ENCODE measurements at places on chromosomes 2 and 18.

- no peak for DNase-seq
Measured at GRCh38 chr2:203909261-203909967, 27.1 kb upstream of the ICOS start.

- DNase-seq = no peak
Measured at GRCh38 chr2:98867539-98868309, 68.3 kb downstream of the CRACDL start.

GRCh38 chr2:66575625-66576310 lies 140.8 kb downstream of the MEIS1 start:
- no peak for DNase-seq

GRCh38 chr2:84870306-84870705 lies 10.6 kb downstream of the TRABD2A start:
- no peak for DNase-seq

GRCh38 chr2:152492911-152493310 lies 157.9 kb downstream of the FMNL2 start:
- DNase-seq = no peak

GRCh38 chr18:27007880-27008279 lies 142.4 kb upstream of the AQP4 start:
- DNase-seq = no peak

GRCh38 chr2:174603280-174603679 lies 5.7 kb upstream of the WIPF1 start:
- peak; percentile 24 for DNase-seq

DNA sequence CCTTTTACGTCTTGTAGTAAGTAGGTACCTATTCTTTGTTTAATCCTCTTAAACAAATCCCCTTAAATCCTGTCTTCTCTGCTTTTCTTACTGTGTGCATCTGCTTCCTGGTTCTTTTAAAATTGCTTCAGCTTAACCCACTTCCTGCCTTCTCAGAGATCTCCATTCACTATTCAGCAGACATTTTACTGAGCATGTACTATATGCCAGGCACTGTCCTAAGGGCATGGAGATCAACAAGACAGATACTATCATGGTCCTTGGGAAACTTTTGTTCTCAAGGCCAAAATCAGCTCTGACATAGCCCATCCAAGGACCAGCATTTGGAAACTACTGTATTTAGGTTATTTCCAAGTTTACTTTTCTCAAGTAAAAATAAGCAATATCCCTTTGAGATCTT lies 227.5 kb downstream of the TPGS2 start:
- no peak for DNase-seq

GRCh38 chr2:137838255-137839092 lies 125.8 kb upstream of the HNMT start:
- no peak for DNase-seq

GRCh38 chr2:101038455-101039255 lies 36.6 kb downstream of the RPL31 start:
- no peak for DNase-seq

GRCh38 chr18:49786019-49786720 lies 27.2 kb downstream of the ACAA2 start:
- no peak for DNase-seq

- DNase-seq = no peak
Measured at GRCh38 chr2:233764264-233764663, 4.2 kb downstream of the UGT1A1 start.

GRCh38 chr2:32376756-32377155 lies 19.9 kb downstream of the BIRC6 start:
- no peak for DNase-seq

- no peak for DNase-seq
Measured at GRCh38 chr2:212532087-212532486, 6.5 kb downstream of the ERBB4 start.

DNA sequence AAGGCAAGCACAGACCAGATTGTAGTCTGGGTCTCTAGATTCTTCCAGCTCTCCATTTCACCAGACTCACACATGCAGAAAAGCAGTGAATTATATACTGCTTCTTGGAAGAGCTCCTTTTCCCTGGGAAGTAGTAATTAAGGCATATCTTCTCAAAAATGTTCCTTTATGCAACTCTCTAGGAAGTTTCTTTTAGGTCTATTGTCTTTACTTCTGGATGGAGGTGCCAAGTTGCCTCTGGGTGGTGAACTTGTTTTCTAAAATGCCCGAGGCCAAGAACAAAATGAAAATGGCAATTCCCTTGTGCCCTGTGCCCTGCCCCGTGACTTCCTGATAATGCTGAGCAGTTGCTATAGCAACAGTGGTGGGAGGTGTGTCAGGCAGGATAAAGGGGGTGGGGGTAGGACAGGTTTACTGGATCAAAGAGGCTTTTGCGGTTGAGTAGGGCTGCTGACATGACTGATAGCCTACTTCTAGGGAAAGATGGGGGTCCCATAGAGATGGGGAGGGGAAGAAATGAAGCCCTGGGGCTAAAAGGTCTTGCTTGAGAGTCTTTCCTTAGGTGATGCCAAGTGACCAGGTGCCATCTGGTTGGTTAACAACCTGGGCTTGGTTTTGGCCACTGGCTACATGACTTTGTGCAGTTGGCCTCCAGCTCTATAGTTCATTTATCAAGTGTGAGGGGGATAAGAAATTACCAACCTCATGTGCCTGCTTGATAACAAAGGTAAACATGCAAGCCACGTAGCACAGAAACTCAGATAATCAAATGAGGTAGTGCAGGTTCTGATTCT lies 11.8 kb downstream of the IGFBP2 start:
- DNase-seq = peak; percentile 23

GRCh38 chr2:62382122-62382521 lies 123.9 kb downstream of the TMEM17 start:
- no peak for DNase-seq

DNA sequence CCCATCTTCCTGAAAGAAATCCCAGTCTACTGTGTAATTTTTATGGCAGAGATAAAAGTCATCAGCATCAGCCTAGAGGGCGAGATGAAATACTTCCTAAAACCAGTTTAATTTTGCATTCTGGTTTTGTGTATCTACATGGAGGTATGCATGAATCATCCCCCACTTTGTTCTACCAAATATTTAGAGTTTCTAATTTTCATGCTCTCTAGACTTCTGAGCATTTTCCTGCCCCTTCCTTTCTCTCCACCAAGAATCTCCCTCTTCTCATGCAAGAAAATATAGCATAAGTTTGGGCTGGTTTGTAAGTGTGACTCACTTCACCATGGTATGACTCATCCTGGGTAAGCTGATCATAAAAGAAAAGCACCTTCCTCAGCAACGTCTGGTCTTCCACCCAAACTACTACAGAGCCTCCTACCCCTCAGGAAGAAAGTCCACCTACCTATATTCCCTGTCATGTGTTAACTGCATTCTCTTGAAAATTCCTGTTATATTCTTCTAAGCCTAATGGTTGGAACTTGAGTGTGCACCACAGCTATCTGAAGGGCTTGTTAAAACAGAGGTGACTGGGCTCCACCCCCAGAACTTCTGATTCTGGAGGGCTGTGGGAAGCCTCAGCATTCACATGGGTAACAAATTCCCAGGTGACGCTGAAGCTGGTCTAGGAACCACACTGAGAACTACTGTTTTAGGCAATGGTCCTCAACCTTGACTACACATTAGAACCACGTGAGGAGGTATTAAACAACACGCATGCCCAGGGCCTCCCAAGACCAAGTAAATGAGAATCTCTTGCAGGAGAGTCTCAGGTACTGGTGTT lies 37.4 kb upstream of the RAPGEF4 start:
- no peak for DNase-seq

- no peak for DNase-seq
Measured at GRCh38 chr2:234483568-234484251, 13.2 kb downstream of the ARL4C start.

GRCh38 chr2:48200620-48201293 lies 294.5 kb upstream of the FBXO11 start:
- DNase-seq = no peak

DNA sequence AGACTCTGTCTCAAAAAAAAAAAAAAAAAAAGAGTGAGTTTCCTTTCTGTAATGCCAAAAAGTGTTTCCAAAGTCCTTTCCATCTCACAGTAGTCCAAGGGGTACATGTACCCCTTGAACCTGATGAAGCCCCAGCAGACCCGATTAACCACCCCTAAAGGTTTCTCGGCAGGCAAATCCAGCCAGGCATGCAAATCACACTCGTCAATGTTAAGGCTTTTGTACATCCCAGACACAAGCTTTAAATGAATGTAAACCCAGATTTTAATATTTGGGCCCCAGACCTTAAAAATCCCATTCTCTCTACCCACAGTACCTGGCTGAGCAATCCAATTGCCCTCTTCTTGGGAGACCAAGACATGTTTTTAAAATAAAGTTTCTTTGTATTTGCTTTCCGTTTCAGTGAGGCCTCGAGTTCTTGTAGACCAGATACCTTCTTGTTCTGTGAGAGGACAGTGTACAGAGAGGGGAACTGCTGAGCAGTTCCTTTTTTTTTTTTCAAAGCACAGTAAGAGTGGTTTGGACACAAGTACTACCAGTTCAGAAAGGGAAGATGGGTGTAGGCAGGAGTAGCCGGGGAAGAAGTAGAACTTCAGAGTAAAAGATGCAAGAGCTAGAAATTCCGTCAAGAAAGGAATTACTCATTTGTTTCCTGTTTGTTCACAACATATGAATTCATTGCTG lies at the start of gene NLRC4:
NLRC4 (minus strand) TSS at position 465 of the 684 bp plus-strand sequence. CDS start 8,111 bp downstream, outside the sequence.
- no peak for DNase-seq

DNA sequence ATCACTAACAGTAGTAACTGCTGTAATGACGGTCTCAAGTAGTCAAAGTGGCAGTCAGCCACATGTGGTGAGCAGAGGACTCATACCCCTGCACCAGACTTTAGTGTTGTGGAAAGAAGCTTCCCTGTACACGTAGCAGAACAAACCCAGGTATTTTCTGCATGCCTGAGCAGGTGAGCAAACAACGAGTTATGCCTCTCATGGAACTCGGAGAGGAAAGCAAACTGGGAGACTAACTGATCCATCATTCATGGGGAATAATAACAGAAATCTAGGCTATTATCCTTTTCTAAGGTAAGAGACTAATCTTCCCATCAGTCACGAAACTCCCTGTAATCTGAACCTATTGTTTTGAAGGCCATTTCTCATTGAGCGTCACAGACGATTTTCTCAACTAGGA lies 1495.2 kb upstream of the NXPH2 start:
- DNase-seq = no peak

DNA sequence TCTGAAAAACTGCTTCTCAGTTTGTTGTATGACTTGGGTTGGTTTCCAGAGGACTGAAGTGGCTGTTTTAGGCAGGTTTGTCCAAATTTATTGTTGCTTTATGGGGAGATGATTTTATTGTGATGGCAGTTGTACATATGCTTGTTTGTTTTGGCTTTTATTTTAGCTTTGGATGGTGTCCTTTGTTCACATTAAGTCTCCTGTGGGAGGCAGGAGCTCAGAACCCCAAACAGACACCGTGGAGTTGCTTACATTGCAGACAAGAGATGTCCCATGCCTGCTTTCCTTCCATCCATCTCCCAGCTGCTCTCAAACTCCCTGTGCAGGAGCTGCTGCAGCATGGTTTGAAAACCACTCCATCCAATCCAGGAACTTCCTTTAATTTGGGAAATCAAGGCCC lies 414.7 kb downstream of the LPIN1 start:
- no peak for DNase-seq

DNA sequence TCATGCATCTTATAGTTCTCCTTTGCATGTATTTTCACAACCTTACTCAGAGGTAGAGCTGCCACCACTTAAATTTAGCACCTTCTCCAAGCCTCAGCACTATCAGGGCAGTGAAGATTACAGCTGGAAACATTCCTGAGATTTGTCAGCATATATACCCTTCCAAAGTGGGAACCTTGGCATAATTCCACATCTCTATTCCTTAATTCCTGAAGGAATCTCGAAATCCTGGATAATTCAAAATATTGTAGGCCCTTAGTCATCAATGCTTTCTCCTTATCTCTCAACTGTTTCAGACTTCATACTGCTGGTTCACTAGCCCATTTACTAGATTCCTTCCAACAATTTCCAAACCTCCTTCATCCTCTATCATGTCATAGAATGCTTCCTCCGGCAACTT lies 87.4 kb downstream of the ITSN2 start:
- DNase-seq = no peak

DNA sequence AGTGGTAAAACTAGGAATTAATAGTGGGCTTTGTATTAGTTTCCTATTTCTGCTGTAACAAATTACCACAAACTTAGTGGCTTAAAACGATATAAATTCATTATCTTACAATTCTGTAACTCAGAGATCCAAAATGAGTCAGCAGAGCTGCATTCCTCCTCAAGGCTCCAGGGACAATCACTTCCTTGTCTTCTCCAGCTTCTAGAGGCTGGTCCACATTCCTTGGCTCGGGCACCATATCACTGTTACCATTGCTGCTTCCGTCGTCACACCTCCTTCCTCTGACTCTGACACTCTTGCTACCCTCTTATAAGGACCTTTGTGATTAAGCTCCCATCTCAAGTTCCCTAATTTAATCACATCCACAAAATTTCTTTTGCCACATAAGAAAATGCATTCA lies 567.8 kb upstream of the KLHL29 start:
- no peak for DNase-seq

DNA sequence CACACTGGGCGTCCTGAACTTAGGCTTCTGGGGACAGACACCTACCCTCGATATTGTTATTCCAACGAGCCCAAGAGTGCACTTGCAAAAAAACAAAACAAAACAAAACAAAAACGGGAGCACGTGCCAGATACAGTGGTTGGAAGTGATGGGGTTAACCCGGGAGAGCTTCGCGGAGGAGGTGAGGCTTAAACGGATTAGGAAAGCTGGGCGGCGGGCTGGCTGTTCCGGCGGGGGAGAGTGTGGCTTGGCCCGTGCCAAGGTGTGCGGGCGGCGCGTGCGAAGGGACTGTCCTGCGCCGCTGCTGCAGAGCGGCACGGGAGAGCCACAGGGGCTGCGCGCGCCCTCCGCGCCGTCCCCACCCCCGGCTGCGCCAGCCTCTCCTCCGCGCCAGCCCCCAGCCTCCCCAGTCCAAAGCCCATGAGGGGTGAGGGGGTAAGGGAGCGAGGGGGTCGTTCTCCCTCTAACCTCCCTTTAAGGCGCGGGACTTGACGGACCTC lies 1.5 kb upstream of the SLC30A3 start:
- DNase-seq = no peak

DNA sequence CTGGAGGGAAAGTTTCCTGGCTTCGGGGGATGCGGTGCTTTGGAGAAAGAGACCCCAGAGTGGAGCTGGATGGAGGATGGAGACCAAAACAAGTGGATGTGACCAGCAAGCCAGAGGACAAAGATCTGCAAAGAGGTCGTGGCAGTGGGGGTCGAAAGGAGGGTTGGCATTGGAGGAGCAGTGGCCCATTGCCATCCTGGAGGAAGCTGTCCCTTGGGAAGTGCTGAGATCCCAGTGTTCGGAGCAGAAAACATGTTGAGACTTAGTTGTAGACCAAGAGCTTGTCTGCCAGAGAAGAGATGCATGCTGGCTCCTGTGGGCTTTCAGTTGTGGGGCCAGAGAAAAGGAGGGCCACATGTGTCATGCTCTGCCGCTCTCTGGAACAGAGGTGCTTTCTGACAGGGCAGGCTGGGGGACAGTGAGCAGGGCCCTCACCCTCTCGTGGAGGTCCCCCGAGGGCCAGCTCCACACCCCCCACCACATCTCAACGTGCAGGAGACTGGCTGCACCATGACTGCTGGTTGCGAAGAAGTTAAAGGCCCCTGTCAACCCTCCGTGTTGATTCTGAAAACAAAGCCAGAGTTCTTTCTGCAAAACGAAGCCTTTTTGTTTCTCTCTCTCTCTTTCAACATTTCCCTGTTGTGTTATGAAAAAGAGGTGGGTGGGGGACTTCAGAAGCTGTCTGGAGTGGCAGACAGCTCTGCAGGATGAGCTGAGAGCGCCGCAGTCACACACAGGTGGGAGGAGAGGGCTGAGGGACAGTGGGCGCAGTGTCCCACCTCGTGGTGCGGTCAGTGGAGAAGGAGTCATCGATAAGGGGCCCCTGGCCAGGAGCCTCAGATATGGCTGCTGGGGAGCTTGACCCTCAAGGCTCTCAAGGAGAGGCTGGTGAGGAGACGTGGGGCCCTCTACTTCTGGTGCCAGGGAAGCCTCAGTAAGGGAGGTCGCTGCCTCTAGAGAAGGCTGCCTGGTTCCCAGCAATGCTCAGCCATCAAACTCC lies 77.6 kb upstream of the BCL2L11 start:
- DNase-seq = no peak

Data from nucleus accumbens (tissue), 56 donors.